Thoracic aorta (tissue), 2 donors: ENCODE measurements at places on chromosomes 5 and 9.

DNA sequence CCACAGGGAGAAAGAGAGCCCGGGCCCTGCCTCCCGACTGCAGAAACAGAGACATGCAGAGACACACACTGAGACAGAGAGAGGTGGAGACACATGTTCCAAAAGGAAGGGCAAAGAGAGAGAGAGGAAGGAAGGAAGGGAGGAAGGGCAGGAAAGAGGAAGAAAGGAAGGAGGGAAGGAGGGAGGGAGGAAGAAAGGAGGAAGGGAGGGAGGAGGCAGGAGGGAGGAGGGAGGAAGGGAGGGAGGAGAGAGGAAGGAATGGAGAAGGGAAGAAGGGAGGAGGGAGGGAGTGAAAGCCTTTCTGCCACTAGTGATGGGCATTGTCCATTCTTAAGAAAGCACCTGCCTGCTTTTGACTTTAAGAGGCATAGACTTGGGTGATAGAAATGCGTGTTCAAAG, 31.8 kb upstream of the FIBCD1 start:
- DNase-seq: no peak

DNA sequence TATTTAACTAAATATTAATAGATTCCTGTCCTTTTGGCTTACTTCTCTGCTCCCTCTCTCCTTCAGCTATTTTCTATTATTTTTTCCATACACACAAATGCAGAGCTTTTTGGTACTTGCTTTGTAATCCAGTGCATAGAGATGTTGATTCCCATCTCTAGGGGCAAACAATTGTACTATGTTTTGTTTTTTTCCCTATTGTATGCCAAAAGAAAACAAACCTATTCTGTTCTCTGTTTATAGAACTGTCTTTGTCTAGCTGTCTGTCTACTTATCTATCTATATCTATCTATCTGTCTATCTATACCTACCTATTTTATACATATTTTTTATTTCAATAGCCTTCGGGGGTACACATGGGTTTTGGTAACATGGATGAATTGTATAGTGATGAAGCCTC, 121.6 kb upstream of the LIFR start:
- no peak for DNase-seq

DNA sequence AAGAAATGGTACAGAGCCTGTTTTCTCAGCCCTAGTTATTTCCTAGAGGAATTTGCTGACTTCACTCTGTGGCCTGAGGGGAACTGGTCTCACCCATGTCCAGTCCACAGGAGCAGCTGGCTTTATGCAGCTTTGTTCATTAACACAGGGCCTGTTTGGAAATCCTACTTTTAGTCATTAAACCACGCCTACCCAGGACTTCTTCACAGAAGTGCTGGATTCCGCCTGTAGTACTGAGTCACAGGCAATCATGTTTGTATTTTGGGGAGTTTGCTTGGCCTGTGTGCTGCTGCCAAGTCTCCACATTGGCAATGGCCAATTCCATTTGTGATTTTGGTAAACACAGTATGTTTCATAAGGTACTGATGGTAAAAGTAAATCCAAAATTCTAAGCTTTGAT, 52.8 kb downstream of the CTNND2 start:
- DNase-seq: no peak

DNA sequence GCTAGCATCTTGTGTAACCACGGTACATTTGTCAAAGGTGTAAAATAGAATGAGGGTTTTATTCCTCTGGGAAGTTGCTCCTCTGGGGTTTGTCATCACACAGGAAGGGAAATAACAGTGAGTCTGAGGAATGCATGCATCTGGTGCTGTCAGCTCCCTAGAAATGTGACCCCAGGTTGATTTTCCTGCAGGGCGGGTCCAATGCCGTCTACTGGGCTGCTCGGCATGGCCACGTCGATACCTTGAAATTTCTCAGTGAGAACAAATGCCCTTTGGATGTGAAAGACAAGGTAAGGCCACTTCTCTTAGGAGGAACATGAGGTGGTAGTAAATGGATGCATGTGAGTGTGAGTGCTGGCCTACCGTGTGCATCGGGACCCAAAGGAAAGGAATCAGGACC, 78.8 kb upstream of the CTSL start:
- DNase-seq: no peak

GRCh38 chr5:123937230-123937629, 425.3 kb downstream of the CSNK1G3 start:
- DNase-seq: no peak
